ENCODE measurements at places on chromosomes 4 and X.

DNA sequence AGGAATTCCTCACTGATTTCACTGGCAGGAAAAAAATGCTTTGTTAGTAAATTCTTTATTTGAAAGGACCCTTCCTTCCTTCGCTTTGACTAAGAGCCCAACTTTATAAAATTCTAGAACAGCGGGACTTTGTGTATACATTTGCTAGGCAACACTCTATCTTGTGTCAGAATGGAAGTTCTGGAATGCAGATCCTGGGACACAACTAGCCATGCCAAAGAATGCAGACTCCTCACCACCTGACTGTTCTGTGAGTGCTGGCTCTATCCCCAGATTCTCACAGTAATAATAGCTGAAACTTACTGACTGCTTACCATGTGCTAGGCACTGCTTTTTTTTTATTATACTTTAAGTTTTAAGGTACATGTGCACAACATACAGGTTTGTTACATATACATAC is 73.3 kb upstream of the ZDHHC15 start:
- DNase-seq: peak; percentile 0

DNA sequence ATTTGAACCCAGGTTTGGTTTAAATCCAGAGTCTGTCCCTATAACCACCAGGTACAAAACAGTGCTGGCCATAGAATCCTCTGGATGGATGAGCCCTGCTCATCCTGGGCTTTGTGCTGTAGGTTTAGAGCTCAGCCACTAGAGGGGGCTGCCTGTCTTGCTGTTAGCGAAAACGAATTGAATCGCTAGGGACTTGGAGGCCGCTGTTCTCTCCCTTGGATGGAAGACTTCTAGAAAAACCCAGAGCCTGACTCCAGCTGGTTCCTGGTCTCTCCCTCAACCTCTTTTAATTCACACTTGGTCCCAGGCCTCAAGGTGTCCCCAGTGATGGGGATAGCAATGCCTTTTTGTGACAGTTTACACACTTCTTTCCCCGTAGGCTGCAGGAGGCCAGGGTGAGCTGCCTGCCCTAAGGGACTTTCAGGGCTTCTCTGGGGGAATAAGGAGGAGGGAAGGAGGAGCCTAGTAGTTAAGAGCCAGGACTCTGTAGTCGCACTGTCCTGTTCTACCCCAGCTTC is 8.7 kb downstream of the RIPPLY1 start:
- DNase-seq: peak; percentile 77

GRCh38 chr4:88244816-88245579 is 39.4 kb downstream of the PPM1K start:
- no peak for DNase-seq

GRCh38 chrX:110046971-110047370 is 44.1 kb downstream of the TMEM164 start:
- no peak for DNase-seq

- no peak for DNase-seq
Observed at GRCh38 chr4:16169490-16169889, 56.8 kb downstream of the TAPT1 start.

DNA sequence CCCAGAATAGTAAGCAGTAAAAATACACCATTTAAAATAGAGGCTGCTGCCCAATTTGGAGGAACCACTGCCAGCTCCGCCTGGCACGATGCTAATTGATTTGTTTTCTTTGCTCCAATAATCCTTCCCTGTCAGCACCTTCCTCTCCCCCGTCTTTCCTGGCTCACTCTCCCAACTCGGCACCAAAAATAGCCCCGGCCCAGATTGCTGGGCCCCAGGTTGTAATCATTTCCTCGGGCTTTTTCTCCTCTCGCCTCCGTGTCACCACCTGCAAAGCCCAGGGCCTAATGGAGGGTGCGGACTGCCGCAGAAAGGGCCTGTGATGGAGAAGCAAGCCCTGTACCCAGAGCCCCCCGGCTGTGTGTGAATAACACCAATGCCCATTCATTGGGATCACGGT is 197.6 kb upstream of the PSAPL1 start:
- no peak for DNase-seq

DNA sequence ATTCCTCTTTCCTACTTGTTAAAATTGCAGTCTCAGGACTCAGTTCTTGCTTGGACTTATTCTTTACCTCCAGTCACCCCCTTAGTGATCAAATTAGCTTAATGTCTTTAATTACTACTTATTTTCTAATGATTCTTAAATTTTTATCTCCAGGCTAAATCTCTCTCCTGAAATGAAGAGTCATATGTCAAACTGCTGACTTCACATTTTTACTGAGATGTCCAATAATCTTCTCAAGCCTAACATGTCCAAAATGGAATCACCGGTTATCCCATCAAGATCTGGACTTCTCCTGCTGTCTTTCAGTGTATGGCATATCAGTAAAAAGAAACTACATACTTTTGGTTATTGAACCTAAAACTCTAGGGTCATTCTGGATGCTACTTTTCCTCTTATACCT is 332.3 kb upstream of the HTR2C start:
- no peak for DNase-seq

- peak; percentile 37 for DNase-seq
Observed at GRCh38 chrX:129741880-129742758, 3.3 kb downstream of the XPNPEP2 start.

DNA sequence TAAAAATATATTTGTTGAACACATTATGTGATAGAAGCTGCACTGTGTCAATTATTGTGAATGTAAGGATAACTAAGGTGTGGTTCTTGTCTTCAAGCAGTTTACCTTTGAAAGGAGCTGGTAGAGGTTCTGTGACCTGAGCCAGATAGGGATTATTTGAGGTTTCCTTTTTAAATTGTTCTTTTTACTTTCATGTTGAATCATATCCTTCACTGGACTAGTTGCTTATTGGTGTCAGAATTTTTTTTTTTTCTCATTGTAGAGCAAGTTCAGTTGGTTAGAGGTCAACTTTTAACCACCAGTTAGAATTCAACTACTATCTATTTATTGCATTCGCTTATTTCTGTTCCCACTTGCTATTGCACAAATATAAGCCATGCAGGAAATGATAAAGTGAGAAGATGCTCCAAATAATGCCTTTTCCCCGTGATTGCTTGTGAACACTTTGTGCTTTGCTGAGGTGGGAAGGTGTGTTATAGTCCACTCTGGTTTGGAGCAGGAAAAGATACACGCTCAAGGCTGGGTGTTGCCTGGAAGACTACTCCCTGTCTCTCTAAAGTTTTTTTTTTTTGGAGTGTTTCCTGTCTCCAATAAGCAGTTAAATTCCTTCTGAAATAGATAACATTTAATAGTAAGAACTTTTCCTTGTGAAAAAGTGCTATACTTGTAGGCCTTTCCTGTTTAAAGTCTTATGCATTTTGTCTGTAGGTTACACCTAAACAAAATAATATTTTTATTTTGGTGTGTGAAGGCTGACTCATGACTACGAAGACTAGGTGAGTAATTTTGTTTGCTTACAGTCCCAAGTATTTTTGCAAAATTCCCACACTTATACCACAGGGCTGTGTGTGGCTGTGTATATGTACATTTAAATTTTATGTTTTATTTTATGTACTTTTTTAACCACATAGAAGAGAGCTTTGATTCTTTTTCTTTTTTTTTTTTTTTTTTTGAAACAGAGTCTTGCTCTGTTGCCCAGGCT is 83.8 kb upstream of the LCORL start:
- DNase-seq: no peak

DNA sequence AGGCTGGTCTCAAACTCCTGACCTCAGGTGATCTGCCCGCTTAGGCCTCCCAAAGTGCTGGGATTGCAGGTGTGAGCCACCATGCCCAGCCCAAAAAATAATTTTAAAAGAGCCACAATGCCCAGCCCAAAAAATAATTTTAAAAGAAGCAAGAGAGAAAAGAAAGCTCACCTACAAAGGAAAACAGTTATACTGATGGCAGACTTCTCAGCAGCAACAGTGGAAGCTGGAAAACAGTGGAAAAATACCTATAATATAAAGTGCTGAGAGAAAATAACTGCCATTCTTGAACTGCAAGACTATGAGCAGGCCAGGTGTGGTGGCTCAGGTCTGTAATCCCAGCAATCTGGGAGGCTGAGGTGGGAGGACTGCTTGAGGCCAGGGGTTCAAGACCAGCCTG is 13.3 kb upstream of the HMGB2 start:
- DNase-seq: no peak

DNA sequence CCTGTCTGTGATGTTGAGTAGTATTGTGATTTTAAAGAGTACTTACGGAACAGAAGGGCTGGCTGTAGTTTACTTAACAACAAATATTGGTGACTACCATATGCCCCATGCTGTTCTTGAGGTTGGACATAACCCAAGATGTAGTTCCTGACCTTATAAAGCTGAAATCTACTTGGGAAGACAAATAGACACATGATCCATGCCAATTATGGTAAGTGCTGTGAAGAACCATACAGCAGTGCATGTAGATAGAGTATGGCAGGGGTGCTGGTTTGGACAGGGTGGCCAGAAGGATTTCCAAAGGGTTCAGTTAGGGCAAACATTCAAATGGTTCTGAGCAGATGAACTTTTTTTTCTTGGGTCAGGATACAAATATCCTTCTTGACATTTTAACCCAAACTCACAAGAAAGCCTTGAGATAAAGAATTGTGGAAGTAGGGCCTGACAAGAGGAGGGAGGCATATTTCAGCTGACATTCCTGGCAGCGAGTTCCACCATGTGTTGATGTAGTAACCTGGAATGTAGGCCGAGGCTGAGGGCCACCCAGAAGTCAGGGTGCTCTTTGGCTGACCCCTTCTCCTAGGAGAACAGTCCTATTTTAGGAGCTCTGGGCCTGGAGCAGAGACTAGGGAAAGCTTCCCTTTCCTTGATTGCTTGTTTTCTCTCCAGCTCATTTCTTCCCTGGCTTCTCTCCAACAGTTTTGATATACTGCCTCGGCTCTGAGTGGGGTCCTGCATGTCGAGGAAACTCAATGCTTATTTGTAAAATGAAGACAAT is 74.2 kb downstream of the FREM3 start:
- DNase-seq: peak; percentile 99
